ENCODE measurements at places on chromosomes 7 and 10. TPM values are rescaled to one million over a fixed set of nuclear protein-coding genes. Genes with fewer than 3 reads are reported as not detected.

- no peaks in the 10 kb centered on the region for H3K36me3 ChIP-seq
- H3K4me1 ChIP-seq: peaks cover 6% of the 10 kb centered on the region
- H3K27ac ChIP-seq: no peak overlapping the region
- no peaks in the 10 kb centered on the region for H3K27me3 ChIP-seq
- no peak overlapping the region for H3K4me3 ChIP-seq
Measured at GRCh38 chr10:132443983-132444876, 47.2 kb downstream of the PWWP2B start.

DNA sequence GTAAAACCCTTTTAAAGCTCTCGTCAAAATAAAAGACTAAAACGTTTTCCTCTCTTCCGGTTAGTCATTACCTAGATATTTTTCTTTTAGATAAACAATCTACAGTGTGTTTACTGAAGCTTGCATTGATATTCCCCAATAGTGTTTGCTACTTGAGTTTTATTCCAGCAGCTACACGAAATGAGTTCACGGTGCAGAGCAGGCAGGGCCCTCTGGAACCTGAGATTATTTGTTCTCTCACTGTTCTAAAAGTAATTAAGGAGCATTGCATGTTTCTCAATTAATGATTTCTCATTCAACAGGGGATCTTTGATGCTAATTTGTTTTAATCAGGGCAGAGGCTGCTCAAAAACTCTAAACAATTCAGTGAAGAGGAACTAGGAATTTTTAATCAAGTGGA lies 319.7 kb downstream of the GFRA1 start:
- H3K4me3 ChIP-seq: no peak overlapping the region
- DNase-seq: no peak
- H3K4me1 ChIP-seq: peaks cover 32% of the 10 kb centered on the region
- H3K36me3 ChIP-seq: no peaks in the 10 kb centered on the region
- H3K27me3 ChIP-seq: no peaks in the 10 kb centered on the region
- H3K27ac ChIP-seq: no peak overlapping the region

DNA sequence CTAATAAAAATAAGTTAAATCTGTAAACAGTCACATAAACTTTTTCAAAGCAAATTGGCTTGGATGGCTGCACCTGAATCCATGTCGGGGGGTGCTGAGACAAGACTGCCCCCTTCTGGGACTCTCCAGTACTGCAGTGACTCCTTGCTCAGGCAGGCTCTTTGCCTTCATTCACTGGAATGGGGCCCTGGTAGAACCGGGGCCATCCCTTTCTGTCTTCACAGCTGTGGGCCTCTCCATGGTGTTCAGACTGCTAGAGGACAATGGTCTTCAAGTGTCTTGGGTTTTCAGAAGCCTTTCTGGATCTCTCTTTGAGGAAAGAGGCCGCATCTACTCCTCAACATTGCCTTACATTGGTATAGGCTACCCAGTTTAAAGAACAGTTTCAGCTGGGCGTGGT lies 16.1 kb upstream of the IMPDH1 start:
- no peaks in the 10 kb centered on the region for H3K36me3 ChIP-seq
- no peak overlapping the region for H3K4me3 ChIP-seq
- DNase-seq: no peak
- no peaks in the 10 kb centered on the region for H3K4me1 ChIP-seq
- no peak overlapping the region for H3K27ac ChIP-seq

- H3K27ac ChIP-seq: no peak overlapping the region
- H3K4me1 ChIP-seq: no peaks in the 10 kb centered on the region
- H3K36me3 ChIP-seq: no peaks in the 10 kb centered on the region
- DNase-seq: no peak
- no peaks in the 10 kb centered on the region for H3K27me3 ChIP-seq
Measured at GRCh38 chr7:37247861-37248260, 200.8 kb downstream of the ELMO1 start.

- H3K27ac ChIP-seq: no peak overlapping the region
- H3K27me3 ChIP-seq: no peaks in the 10 kb centered on the region
- no peaks in the 10 kb centered on the region for H3K4me1 ChIP-seq
- H3K36me3 ChIP-seq: no peaks in the 10 kb centered on the region
Measured at GRCh38 chr7:113636727-113637421, 281.9 kb downstream of the PPP1R3A start.

DNA sequence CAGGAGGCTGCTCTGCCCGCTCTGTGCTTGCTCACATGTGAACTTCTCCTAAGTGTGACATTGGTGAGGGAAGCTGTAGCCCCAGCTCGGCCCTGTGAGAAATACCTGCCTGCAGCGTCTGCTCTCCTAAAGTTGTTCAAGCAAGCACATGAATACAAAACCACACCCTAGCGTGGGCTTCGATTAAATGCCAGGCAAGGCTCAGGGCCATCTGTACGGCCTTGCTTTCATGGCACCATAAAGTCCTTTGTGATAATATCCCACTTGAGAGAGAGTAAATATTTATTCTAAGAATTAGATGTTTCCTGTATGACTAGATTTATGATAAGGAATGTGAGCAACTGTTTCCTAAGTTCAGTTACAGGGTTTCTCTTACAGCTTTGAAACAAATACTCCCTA lies 262.8 kb upstream of the KLF14 start:
- H3K4me1 ChIP-seq: no peaks in the 10 kb centered on the region
- H3K27me3 ChIP-seq: no peaks in the 10 kb centered on the region
- H3K36me3 ChIP-seq: no peaks in the 10 kb centered on the region
- no peak overlapping the region for H3K4me3 ChIP-seq
- no peak for DNase-seq
- H3K27ac ChIP-seq: peak overlapping the region; percentile 83

DNA sequence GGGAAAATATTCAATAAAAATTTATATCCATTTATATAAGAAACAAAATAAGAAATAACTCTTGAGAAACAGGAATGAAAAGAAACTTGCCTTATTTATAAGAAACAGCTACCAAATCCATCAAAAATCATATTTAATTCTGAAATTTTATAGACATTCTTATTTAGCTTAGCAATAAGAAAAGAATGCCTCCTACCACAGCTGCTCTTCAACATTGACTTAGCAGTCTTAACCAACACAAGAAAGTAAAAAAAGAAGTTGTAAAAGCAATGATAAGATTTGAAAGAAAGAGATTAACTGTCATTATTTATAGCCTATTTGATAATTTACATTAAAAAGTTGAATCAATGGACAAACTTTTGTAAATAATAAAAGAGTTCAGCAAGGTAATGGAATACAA lies 212.8 kb downstream of the ZNF365 start:
- H3K4me3 ChIP-seq: no peak overlapping the region
- no peak overlapping the region for H3K27ac ChIP-seq
- H3K4me1 ChIP-seq: no peaks in the 10 kb centered on the region

Gene PRSS1
- not detected for total RNA-seq

Gene GIMAP5
- 6.1 TPM for total RNA-seq

Gene TCAF2
- 6.2 TPM for total RNA-seq

Gene PRKCQ
- total RNA-seq: 0.20 TPM

Gene SORBS1
- total RNA-seq: 97.9 TPM

Gene TMEM236
- 0.13 TPM for total RNA-seq
